Esophagus mucosa (tissue), 1 donor: ENCODE measurements at places on chromosomes 4 and X. TPM values are rescaled to one million over a fixed set of nuclear protein-coding genes. Genes with fewer than 3 reads are reported as not detected.

Gene PSAPL1
- total RNA-seq = not detected

Gene C4orf36
- 2.4 TPM for total RNA-seq

Gene FHIP1A
- 43.6 TPM for total RNA-seq

Gene MAP9
- total RNA-seq = 1.7 TPM

Gene SPANXN2
- total RNA-seq = not detected

Gene UGT2B7
- not detected for total RNA-seq

Gene FABP2
- total RNA-seq = not detected

Gene DUSP21
- not detected for total RNA-seq

Gene RHOXF2
- not detected for total RNA-seq

Gene AR
- total RNA-seq = 0.48 TPM

Gene UGT2A1
- total RNA-seq = not detected
